ENCODE measurements at places on chromosomes 12 and 14.

DNA sequence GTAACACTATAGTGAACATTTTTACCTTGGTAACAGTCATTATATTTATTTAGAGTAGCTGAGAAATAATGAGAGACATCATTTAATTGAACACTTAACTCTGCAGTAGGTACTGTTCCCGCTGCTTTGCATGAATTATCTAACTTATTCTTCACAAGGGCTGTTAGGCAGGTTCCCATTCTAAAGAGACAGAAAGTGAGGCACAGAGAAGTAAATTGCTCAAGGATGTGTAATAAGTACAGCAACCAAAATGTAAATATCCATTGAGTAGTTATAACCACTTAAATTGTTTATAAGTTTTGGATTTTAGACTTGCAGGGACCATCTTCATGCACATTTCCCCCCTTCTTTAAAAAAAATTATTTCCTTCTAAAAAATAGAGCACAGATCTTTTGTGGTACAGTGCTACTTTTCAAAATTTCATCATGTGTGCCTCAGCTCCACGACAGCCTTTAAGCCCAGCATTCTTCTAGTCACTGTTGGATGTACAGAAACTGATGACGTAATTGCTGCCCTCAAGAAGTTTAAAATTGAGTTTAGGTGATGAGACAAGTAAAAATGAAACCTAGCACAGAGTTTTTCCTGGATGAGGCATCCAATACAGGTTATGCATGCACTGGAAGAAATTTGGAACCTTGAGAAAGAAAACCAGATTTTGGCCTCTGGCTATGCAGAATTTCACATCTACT lies 6.0 kb upstream of the MANSC4 start:
- no peak for DNase-seq

GRCh38 chr12:108629151-108629550 lies 4.5 kb downstream of the SELPLG start:
- peak; percentile 40 for DNase-seq

- DNase-seq: no peak
These were observed 9.5 kb downstream of the MED13L start for GRCh38 chr12:116267948-116268347.

DNA sequence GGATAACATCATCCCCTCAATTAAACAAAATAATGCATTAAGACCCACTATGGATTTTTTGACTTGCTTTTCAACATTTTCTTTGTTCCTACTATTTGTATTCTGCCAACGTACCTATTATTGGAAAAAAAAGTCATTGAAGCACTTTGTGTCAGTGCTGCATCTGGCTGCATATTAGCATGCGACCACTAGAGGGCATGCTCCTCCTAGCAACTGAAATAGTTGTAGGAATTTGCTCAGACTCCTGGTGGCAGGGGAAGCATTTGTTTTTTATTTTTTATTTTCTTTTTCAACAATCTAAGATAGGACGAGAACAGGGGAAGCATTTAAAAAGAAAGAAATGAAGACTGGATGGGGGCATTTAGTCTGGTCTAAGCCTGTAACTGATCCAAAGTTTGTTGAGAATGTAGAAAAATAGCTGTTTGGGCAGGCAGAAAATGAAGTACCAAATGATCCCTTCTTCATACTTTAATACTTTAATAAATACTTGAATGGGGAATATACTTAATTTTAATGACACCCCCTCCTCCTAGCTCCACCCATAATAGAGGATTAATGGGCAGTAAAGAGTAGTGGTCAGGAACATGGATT lies 14.5 kb upstream of the CLEC4A start:
- DNase-seq: peak; percentile 80

DNA sequence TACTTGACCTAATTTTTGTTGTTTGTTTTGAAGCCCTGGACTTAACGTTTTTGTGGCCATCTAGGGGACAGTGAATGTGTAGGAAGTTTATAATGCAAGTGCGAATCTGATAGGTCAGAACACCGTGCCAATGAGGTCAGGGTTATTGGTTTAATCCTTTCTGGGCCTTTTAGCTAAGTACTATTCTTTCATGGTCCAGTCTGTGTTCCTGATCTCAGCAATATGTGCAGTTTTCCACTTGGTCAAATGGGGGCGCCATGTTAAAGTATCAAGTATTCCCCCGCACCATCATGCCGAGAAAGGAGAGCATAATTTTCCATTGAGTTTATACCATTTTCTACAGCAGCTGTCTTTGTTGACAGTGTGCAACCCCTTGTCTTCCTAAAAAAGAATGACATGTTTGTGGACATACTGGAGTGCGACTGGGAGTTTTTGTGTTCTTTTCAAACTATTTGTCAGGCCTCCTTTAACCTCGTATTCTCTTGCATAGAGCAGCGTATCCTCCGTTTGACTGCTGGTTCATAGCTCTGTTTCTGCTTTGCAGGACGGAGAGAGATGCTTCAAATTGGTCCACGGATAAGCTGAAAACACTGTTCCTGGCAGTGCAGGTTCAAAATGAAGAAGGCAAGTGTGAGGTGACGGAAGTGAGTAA lies 1.3 kb downstream of the AHSA1 start:
- DNase-seq: peak; percentile 62

GRCh38 chr12:114269153-114269552 lies 136.8 kb downstream of the TBX5 start:
- DNase-seq: peak; percentile 6

GRCh38 chr14:95183532-95184412 lies 26.4 kb upstream of the DICER1 start:
- no peak for DNase-seq

- DNase-seq: no peak
These were observed 118.8 kb downstream of the TPH2 start for GRCh38 chr12:72057330-72057914.

- DNase-seq: no peak
These were observed 459.7 kb downstream of the BTG1 start for GRCh38 chr12:91685917-91686316.

DNA sequence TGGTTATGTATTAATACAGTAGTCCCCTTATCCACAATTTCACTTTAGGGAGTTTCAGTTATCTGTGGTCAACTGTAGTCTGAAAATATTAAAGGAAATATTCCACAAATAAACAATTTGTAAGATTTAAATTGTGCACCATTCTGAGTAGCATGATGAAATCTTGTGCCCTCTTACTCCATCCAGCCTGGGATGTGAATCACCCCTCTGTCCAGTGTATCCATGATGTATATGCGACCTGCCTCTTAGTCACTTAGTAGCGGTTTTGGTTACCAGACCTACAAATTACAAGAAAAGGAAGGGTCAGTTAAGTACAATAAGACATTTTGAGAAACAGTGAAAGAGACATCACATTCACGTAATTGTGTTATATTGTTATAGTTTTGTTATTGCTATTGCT lies 39.9 kb upstream of the MDGA2 start:
- DNase-seq: no peak

DNA sequence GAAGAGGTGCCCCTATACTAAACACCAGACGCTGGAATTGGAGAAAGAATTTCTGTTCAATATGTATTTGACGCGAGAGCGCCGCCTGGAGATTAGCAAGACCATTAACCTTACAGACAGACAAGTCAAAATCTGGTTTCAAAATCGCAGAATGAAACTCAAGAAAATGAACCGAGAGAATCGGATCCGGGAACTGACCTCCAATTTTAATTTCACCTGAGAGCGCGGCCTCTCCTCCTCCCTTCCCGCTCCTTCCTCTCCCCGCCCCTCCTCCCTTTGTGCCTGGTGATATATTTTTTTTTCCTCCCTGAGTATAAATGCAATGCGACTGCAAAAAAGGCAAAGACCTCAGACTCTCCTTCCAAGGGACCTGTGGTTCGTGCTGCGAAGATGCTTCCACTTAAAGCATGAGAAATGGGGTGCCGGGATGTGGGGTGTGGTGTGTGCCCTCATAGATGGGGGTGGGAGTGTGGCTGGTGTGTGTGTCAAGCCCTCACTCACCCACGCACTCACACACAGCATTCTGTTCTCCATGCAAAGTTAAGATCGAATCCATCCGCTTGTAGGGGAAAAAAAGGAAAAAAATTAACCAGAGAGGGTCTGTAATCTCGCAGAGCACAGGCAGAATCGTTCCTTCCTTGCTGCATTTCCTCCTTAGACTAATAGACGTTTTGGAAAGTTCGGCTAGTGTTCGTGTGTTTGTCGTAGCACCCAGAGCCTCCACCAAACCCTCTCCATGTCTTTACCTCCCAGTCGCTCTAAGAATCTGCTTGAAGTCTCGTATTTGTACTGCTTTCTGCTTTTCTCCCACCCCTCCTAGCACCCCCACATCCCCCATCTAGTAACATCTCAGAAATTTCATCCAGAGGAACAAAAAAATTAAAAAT lies 4.5 kb downstream of the HOXC10 start:
- DNase-seq: peak; percentile 61

Measured in DND-41 (cell line).